ENCODE measurements at places on chromosomes 4 and X.
A peak's percentile ranks its signal among the peaks of the same experiment; 100 is the strongest.

- no peak for DNase-seq
Measured at GRCh38 chr4:113637823-113638561, 123.5 kb downstream of the CAMK2D start.

- DNase-seq: no peak
Measured at GRCh38 chr4:148814030-148814429, 371.8 kb upstream of the NR3C2 start.

GRCh38 chr4:158333820-158334219, 123.5 kb downstream of the TMEM144 start:
- DNase-seq: no peak

DNA sequence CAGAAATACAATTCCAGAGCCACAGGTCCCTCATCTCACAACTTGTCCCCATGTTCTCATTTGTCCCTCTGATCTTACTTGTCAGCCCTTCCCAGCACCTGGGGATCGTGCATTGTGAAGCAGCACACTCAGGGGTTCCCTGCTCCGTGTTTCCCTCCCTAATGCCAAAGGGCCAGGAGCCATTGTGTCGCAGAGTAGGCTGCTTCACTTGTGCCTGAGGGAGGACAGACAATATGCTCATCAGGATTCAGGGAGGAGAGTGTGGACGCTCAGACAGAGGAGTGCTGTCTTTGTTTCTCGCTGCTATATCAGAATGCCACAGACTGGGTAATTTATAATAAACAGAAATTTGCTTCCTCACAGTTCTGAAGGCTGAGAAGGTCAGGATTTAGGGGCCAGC, 315.3 kb downstream of the TRIML1 start:
- no peak for DNase-seq

- DNase-seq: no peak
Measured at GRCh38 chr4:109645874-109646710, 57.2 kb downstream of the CASP6 start.

GRCh38 chr4:150384249-150384648, 197.7 kb upstream of the MAB21L2 start:
- DNase-seq: no peak

DNA sequence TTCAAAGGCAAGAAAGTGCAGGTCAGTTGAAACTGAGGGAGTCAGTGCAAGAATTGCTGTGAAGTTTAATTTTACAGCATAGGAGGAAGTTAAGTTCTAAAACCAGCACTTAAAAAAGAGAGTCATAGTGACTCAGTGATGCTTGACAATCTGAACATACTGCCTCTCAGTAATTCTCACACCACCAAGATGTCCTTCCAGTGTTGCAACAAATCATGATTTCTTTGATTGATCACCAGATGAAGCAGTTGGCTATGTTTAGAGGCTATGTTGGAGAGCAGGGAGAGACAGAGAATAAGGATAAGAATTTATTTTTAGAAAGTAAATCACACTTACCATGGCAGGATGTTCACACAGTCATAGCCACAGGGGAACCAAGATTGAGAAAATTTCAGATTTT, 13.2 kb downstream of the TRIM2 start:
- DNase-seq: no peak

GRCh38 chrX:66200050-66200664, 36.1 kb downstream of the HEPH start:
- DNase-seq: no peak

- DNase-seq: no peak
Measured at GRCh38 chrX:8403988-8404387, 60.6 kb upstream of the VCX3B start.

DNA sequence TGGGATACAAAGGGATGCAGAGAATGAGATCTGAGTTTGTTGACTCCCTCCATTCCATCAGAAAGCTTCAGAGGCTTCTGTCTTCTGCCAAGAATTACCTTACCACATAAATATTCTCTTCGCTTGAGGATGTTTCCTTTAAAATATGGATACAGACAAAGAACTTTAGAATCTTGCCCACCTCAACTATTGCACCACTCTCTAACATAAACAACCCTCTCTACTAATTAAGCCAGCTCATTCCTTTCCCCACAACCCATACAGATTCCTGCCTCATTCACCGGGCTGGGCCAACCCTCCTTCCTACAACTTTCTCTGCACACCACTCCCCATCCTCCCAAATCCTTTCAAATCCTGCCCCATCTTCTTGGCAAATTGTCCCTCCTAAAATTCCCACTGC, 315.8 kb downstream of the RAB28 start:
- DNase-seq: peak; percentile 53

- DNase-seq: no peak
Measured at GRCh38 chrX:74613370-74614092, 893 bp downstream of the RLIM start.

DNA sequence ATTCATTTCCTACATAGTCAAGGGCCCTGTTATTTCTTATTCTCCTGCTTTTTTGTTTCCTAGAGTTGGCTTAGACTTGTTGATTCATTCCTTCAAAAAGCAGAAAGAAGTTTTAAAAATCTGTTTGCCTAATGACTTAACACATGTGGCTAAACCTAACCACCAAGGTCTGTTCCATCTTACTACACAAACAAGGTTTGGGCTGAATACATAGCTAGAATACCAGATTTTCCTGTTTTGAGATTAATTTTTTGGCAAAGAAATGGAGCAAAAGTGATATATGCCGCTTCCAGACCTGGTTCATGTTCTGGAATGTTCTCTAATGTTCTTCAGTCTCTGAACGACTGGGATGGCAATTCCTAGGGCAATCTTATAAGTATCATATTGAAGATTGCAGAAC, 7.4 kb upstream of the CAMK2D start:
- no peak for DNase-seq

- DNase-seq: no peak
Measured at GRCh38 chr4:69126024-69126423, 29.8 kb downstream of the UGT2B7 start.

GRCh38 chr4:41579526-41579925, 41.6 kb downstream of the LIMCH1 start:
- no peak for DNase-seq

- no peak for DNase-seq
Measured at GRCh38 chrX:136711147-136711546, 63.2 kb downstream of the CD40LG start.

DNA sequence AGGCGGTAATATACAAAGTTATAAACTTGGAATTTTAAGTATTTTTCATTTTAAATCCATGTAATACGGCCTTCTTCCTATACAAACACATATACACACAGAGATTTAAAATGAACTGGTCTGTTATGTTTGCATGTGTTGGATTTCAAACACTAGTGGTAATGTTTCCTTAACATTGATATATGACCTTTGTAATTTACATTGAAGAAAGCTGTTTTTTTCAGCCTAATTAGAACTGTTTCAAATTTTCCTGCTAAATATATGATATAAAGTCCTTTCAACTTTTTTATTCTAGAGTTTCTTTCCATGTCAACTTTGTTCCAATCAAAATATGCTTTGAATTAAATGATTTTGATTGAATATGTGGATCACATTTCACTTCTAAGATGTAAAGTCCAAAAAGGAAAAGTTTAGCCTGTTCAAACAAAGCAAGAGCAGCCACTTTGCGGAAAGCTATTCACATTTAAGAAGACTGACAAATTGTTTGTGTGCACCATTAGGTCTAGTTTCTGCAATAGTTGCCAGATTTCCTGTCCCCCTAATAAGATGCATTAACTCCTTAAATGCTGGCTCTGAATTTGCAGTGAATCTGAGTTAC, 226.0 kb upstream of the MAB21L2 start:
- no peak for DNase-seq

- no peak for DNase-seq
Measured at GRCh38 chrX:40521868-40522450, 58.8 kb upstream of the ATP6AP2 start.

DNA sequence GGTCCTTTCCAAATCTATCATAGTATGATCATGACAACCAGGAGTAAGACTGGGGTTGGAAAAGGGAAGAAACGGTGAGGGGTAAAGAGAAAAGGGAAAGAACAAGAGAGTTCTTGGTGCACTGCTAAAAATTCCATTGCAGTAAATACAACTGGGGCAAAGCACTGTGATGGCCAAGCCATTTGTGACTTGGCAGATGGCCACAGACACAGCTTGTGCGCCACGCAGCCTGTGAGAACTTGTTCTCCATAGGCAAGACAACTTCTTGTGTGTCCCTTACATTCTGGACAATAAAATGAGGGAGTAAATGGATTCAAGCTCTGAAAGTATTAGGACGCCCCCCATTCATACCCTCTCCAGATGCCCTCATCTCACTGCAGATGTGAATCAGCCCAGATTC, 10.9 kb downstream of the MFAP3L start:
- no peak for DNase-seq

GRCh38 chr4:145788755-145789154, 108.8 kb downstream of the C4orf51 start:
- no peak for DNase-seq

DNA sequence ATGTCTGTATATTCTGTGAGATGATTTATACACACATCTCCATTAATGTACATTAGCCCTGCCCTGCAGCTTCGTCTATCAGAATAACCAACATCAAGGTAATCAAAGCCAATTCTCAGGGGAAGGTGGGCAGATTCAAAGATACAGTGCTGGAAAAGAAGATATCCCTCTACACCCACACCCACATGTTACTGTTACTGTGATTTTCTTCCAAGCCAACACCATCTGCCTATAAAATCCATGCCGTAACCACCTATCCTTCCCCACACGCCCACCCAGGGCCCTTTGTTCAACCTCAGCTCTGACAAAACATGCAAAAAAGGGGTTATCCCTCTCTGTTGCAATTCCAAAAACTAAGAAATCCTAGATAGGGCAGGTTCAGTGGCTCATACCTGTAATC, 20.0 kb downstream of the OPHN1 start:
- DNase-seq: no peak

- no peak for DNase-seq
Measured at GRCh38 chr4:47065051-47065481, 33.7 kb downstream of the GABRB1 start.

- peak; percentile 85 for DNase-seq
Measured at GRCh38 chr4:24394041-24394440, 190.3 kb downstream of the DHX15 start.

GRCh38 chrX:130869239-130869638, 33.8 kb downstream of the ENOX2 start:
- DNase-seq: no peak

GRCh38 chr4:130738233-130738632, 1642.3 kb downstream of the C4orf33 start:
- peak; percentile 2 for DNase-seq

DNA sequence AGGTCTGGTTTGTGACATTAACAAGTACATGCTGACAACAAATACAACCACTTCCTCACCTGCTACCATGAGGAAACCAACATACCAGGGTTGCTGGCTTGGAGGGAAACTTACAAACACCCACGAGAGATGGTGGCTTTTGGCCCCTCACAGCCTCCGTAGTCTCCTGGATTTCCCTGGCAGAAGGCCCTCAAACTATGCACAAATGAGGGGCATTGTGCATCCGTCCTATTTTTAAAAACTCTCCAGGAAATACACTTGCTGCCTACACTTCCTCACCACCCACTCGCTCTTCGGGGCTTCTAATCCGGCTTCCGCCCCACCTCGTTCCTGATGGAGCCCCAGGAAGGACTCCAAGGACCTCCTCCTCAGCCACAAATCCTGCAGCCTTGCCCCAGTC, 355.0 kb upstream of the GATB start:
- no peak for DNase-seq

- peak; percentile 80 for DNase-seq
Measured at GRCh38 chr4:129362691-129363274, 266.8 kb downstream of the C4orf33 start.

DNA sequence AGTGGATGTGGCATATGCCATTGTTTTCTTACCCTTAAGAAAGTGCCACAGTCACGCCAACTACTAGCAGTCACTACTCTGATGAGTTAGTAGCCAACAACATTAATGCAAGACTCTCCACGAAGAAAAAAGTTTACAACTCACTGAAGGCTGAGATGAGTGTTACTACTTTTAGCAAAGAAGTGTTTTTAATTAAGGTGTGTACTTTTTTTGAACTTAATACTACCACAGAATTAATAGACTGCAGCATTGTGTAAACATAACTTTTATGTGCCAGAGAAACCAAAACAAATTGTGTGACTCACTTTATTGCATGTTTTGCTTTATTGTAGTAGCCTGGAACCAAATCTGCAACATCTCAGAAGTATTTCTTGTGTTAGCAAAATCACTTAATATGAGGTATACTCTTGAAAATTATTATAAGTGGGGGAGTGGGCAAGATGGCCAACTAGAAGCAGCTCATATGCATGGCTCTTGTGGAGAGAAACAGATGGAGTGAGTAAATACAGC, 2.2 kb upstream of the UGT2B4 start:
- peak; percentile 32 for DNase-seq

- peak; percentile 42 for DNase-seq
Measured at GRCh38 chr4:168917138-168917779, 92.8 kb downstream of the CBR4 start.

- DNase-seq: no peak
Measured at GRCh38 chrX:2384486-2384885, 116.3 kb downstream of the DHRSX start.

DNA sequence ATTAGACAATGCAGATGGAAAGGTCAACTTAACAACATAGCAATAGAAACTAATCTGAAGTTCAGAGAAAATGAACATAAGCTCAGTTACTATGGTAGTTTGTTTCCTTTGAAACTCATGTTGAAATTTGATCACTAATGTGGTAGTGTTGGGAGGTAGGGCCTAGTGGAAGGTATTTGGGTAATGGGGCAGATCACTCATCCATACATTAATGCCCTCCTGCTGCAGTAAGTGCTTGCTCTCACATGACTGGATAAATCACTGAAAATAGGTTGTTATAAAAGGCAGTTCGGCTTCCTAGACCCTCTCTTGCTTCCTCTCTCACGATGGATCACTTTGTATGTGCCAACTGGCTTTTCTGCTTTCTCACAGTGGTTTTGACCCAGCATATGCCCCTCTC, 567.4 kb upstream of the GALNT7 start:
- DNase-seq: peak; percentile 77

- no peak for DNase-seq
Measured at GRCh38 chr4:25993395-25994185, 79.6 kb downstream of the SMIM20 start.

DNA sequence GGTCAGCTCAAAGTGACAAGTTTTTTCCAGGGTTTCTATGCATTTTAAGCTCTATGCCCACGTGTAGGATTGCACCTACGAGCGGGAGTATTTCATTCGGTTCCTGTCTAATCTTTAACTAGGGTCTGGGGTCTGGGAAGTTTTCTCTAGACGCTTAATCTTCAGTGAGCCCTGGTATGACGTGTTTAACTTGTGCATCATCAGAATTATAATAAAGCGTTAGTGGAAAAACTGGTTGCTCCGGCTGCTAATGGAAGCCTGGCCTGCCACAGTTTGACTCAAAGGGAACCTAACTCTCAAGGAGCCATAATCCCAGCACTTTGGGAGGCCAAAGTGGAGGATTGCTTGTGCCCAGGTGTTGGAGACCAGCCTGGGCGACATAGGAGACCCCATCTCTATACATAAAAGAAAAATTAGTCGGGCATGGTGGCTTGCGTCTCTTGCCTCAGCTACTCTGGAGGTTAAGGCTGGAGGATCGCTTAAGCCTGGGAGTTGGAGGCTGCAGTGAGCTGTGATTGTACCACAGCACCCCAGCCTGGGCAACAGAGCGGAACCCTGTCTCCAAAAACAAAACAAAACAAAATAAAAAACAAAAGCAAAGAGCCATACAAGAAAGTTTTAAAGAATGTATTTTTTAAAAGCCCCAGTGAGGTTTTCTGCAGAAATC, 30.2 kb downstream of the ARSD start:
- DNase-seq: no peak

Measured in astrocyte of the cerebellum (primary cell).